D341Med (cell line): ENCODE measurements at places on chromosomes 6 and 20.
A peak's percentile ranks its signal among the peaks of the same experiment; 100 is the strongest.

- DNase-seq: no peak
Measured at GRCh38 chr6:31775633-31776484, 1.3 kb downstream of the VWA7 start.

GRCh38 chr6:43516367-43516696, 394 bp downstream of the YIPF3 start:
- no peak for DNase-seq

DNA sequence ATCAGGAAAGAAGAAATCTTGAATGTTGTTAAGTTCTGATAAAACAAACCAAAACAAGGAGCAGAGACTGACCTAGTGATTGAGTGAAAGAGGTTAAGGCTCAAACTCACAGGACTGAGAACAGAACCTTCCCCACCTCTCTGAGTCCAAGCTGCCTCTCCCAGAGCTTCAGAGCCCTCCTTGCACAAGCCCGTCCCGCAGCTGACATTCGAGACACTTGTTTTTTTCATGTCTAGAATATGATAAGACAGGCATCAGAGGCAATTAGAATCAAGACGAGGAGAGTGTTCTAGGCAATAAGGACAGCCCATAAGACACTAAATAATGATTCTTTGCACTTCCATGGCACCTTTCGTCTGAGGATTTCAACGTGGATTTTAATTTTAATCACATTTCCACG, 140.6 kb downstream of the PXDC1 start:
- peak; percentile 17 for DNase-seq

DNA sequence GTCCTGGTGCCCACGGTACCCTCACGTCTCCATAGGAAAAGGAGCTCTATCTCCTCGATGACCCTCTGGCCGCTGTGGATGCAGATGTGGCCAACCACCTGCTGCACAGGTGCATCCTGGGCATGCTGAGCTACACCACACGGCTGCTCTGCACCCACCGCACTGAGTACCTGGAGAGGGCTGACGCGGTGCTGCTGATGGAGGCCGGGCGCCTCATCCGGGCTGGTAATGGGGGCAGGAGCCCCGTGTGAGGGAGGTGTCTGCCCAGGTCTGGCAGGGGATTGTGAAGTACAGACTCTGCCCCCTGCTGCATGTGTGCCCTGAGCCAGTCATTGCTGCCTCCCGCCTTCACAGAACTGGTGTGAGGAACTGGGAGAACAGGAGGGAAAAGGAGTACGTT, 12.4 kb downstream of the DLK2 start:
- DNase-seq: no peak

DNA sequence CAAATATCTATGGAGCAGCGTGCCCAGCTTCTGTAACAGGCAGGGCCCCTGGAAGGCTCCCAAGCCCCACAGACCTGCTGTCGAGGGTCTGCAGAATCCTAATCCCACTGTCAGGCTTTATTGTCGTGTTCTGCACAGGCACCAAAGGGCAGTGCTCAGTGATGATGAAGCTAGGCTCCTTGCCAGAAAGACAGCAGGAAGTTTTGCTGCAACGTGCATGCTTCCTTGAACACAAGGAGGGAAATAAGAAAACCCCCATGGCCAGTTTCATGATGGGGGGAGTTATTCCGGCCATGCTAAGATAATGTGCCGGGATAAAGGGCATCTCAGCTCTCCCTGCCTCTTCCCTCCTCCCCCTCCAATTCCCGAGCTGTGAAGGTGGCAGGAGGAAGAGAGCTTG, 109.4 kb upstream of the KCNG1 start:
- no peak for DNase-seq

GRCh38 chr6:158313989-158314388, 1.7 kb downstream of the TULP4 start:
- no peak for DNase-seq

DNA sequence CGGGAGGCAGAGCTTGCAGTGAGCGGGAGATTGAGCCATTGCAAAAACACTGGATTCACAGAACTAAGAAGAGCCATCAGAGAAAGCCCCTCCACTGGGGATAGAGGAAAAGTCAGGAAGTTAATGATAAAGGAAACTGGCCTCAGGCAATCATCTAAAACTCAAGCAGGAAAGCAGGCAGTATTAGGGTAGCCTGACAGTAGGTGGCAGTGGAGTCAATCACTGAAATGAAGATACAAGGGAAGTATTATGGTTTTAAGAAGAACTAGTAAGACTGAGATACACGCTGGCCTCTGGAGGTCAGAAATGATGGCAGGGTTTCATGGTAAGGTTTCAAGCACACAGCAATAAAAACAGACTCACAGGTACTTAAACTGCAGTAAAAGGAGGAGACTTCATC, 578.3 kb downstream of the HACE1 start:
- no peak for DNase-seq

- no peak for DNase-seq
Measured at GRCh38 chr6:98942263-98942803, 5.4 kb downstream of the FBXL4 start.
